ENCODE measurements at places on chromosomes 6 and 20. TPM values are rescaled to one million over a fixed set of nuclear protein-coding genes. Genes with fewer than 3 reads are reported as not detected.

The EBF4 gene
- 2.5 TPM for total RNA-seq

The FAM217A gene
- total RNA-seq = not detected

The GABRR2 gene
- 0.05 TPM for total RNA-seq

The ACTL10 gene
- total RNA-seq = not detected

The WFDC11 gene
- not detected for total RNA-seq

The SNAI1 gene
- total RNA-seq = 13.5 TPM

The ASIP gene
- total RNA-seq = not detected

The HMGCLL1 gene
- total RNA-seq = 0.12 TPM

The ADGRF5 gene
- not detected for total RNA-seq

The DOK5 gene
- total RNA-seq = 0.05 TPM

The BICRAL gene
- total RNA-seq = 3.0 TPM

The SIRPD gene
- not detected for total RNA-seq

The CDSN gene
- total RNA-seq = not detected

The FAM209A gene
- total RNA-seq = 0.17 TPM

The SPATS1 gene
- total RNA-seq = not detected

The NQO2 gene
- total RNA-seq = 82.6 TPM

Measured in A549 treated with CORT108297 at 1 μM for 4 hours (cell line).